ENCODE measurements at places on chromosomes 5 and 9.

- peak; percentile 90 for DNase-seq
Measured at GRCh38 chr9:134390537-134390936, 64.3 kb downstream of the RXRA start.

DNA sequence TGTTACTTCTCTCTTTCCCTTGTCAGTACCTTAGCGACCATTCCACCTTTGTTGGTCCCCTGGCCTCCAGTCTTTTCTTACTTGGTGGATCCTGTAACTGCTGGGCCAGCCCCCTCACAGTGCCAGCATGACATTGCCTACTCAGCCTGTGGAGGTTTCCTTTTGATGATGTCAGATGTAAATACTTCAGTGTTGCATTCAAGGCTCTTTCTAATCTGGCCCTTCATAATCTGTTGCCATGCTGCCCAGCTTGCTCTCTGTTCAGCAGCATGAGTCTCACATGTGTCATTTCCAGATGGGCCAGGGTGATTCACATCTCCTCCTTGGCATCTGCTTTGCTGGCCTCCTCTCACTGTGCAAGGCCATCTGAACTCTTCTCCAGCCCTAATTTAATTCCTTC lies 57.1 kb downstream of the MAST4 start:
- DNase-seq: no peak

DNA sequence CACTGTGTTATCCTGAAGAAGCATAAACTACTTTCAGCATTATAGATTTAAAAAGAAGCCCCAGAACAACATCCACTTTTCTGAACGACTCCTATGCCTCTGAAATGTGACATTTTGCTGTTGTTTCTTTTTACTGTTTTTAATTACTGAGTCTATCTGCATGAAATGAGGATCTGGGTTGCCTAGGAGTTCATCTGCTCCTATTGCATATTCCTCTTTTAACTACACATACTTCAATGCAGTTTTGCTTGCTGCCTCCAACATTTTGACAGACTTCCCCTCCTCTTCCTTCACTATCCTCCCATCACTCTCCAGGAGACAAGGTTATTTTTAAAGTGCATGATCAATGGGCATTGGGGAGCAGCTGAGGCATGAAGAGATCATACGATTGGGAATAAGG lies 164.5 kb downstream of the TMC1 start:
- no peak for DNase-seq

- no peak for DNase-seq
Measured at GRCh38 chr5:127206320-127207113, 84.1 kb upstream of the MEGF10 start.

GRCh38 chr9:117135501-117136098 lies 279.3 kb downstream of the ASTN2 start:
- DNase-seq: no peak

DNA sequence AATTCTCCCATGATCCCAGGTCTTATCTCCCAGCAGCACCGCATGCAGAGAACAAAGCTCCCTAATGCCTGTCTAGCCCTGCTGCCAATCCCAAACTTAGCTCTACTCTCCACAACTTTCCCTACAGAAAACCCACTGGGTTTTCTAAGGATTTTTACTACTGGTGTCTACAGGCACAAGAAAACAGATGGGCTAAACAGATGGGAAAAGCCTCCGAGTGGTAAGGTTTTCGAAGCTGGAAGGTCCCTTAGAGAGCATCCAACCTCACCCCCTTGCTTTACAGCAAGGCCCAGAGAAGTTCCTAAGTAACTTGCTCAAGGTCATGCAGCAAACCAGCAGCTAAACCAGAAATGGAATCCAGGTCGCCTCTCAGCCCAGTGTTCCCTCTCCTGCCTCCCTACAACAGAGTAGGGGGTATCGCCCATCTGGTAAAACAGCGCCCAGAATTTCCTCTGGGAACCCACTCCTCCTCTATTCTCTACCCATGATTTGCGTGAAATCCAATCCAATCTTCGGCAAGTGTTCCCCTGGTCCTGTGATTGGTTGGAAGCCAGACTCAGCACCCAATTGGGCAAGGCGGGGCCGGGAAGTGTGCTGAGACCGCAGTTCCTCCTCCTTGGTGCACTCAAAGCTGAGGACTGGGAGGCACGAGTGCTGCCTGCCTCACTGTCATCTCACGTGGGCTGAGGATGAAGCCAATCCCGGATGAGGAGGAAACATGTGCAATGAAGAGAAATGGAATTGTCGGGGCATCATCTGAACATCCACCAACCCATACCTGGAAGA lies 20.8 kb downstream of the CPLX2 start:
- DNase-seq: no peak

- DNase-seq: no peak
Measured at GRCh38 chr9:20642045-20642444, 19.7 kb upstream of the MLLT3 start.

DNA sequence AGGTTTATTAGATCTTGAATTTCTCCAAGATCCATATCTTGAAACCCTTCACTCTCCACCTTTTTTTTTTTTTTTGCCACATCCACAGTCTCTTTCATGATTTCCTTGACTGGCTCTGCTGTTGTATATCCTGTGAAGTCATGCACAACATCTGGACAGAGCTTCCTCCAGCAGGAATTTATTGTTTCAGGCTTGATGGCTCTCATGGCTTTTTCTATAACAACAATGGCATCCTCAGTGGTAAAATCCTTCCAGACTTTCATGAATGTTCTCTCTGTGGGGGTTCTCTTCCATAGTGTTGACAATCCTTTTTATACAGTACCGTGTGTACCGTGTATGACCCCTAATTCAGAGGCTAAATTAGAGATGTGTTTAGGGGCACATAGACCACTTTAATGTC lies 24.0 kb downstream of the RANBP17 start:
- DNase-seq: no peak

- DNase-seq: peak; percentile 62
Measured at GRCh38 chr5:8908055-8908683, 637.7 kb downstream of the SEMA5A start.
